ENCODE measurements at places on chromosomes 6 and 20.

DNA sequence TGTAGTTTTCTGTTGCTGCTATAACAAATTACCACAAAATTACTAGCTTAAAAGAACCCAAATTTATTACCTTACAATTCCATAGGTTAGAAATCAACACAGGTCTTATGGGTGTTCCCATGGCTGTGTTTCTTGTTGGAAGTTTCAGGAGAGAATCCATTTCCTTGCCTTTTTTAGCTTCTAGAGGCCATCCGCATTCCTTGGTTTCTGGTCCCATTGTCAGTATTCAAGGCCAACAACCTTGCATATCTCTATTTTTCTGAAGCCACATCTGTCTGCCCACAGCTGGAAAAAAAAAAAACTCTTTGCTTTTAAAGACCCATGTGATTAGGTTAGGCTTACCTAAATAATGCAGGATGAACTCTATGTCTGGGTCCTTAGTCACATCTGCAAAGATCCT is 129.7 kb upstream of the SAMD5 start:
- DNase-seq: no peak

DNA sequence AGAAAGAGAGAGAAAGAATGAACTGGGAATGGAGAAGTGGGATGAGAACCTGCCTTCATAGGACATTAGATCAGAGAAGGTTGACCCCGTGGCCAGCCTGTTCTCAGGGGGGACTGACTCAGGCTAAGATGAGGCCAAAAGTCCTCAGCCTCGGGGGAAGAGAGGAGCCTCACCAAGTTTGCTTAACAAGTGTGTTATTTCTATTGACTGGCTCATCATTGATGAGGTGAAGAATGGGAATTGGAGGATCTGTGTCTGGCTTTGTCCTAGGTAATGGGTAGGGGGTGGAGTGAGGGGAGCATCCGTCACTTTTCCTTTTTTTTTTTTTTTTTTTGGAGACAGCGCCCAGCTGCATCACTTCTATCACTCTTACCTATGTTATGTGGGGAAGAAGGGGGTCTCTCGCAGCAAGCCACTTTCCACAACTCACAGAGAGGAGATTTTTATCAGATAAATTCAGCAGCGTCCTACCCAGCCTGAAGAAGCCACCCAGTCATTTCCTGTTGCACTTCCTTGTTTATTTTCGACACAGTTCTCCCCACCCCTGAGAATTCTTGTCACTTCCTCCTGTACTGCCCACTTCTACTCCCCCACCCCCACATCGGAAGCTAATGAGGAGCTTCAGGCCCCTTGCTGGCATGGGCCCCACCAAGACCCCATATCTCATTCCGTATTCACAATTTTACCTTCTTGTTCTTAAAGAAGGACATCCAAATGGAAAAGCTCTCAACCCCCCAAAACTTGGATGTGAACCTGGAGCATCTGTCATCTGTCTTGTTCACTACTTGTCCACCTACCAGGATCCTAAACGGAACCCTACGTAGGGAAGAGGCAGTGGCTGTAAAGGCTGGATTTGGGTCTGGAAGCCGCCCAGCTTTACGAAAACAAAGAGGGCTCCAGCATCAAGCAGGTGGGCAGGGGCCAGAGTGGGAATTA is 2.8 kb upstream of the RNASET2 start:
- no peak for DNase-seq

DNA sequence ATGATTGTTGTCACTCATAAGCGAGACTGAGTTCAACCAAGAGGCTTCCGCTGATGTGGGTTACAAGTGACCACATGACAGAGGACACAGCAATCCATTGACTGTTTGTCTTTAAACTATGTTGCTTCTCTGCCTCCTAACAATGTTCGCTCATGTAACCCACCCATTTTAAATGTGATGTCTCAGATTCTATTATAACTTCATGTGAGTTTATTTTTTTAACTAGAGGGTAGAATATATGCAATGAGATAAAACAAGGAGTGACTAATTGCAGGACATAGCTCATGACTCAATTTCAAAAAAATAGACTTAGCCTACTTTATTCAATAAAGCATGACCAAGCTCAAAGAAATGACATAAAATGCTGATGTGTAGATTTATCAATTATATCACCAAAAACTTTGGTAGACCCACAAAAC is 119.2 kb upstream of the SASH1 start:
- DNase-seq: no peak

- no peak for DNase-seq
Observed at GRCh38 chr6:131894493-131895424, 56.4 kb downstream of the CCN2 start.

- no peak for DNase-seq
Observed at GRCh38 chr20:38725931-38726803, 1.9 kb downstream of the SLC32A1 start.

GRCh38 chr6:113306552-113307145 is 550.5 kb upstream of the MARCKS start:
- peak; percentile 72 for DNase-seq

GRCh38 chr6:78688668-78689067 is 178.7 kb upstream of the IRAK1BP1 start:
- no peak for DNase-seq

- no peak for DNase-seq
Observed at GRCh38 chr6:49342410-49342809, 120.6 kb downstream of the MMUT start.

DNA sequence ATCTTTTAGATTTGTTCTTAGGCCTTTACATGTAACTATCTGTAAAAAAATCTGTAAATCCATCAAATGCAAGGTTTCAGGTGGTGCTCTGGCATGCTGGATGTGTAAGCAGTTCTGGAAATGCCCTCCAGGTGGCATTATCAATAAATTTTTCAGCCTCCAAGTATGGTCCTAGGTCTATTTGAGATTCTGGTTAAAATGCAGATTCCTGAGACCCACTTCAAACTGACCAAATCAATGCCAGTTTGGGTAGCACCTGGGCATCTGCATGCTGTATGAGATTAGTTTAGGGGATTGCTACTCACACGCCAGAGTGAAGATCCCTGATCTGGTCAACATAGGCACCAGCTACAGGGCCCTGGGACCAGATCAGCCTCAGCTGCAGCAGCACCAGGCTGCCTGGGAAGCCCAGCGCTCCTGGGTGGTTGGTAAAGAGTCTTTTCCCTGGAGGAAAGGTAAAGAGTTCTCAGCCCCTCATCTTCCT is 507.3 kb upstream of the CITED2 start:
- DNase-seq: no peak

DNA sequence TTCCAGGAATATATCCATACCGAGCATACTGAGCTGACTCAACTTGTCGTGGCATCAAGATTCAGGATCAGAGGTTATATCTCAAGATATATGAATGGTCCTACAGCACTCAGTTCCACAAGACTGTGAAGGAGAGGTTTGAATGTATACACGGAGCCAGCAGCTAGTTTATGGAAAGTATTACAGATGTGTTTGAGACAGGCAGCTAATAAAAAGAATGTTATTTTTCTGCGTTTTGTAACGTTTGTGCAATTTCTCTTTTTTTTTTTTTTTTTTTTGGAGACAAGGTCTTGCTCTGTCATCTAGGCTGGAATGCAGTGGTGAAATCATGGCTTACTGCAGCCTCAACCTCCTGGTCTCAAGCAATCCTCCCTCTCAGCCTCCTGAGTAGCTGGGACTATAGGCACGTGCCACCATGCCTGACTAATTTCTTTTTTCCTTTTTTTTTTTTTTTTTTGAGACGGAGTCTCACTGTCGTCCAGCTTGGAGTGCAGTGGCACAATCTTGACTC is 3.4 kb upstream of the FAM110A start:
- DNase-seq: no peak

DNA sequence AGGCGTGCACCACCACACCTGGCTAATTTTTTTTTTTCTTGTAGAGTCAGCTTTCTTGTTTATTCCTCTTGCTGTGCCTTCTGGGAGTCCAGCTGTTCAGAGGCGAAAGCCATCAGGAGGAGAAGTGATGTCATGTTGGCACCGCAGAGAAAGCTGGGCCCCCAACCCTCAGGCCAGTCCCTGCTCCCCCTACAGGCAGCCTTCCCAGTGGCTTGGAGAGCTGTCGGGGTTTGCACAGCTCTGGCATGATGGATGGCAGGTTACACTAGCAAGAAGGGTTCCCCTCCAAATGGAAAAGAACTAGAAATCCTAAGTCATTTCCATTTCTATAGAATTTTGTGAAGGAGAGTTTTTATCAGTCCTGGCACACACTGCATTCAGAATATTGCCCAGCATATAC is 72.6 kb downstream of the C6orf52 start:
- no peak for DNase-seq

DNA sequence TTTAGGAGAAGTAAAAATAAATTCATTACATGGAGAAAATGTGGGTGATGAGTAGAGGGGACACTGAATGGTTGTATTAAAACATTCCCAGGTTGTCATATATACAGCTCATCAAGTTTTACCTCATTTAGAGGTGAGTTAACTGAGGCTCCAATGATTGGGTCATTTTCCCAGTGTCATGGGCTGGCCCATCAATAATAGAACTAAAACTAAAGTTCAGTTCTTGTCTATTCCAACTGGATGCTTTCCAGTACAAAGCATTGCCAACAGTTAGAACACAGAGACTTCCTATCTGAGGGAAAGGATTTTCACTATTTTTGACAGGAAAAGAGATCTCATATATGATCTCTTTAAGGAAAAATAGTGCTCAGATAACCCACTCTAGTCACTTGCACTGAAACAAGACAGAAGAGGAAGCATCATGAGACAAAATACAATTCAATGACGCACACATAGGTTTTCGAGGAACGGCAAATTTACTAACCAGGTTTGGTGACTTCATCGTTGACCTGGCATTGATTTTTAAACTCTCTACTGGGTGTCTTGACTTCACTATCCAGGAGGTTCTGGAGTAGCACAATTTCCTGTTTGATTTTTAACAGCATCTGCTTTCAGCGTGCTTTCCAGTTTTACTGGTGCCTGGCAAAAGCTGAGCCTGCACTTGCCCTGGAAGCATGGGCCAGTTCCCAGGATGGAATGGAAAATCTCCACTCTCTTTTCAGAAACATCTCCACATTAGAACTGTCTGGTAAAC is 195.5 kb upstream of the FBXL4 start:
- DNase-seq: no peak

DNA sequence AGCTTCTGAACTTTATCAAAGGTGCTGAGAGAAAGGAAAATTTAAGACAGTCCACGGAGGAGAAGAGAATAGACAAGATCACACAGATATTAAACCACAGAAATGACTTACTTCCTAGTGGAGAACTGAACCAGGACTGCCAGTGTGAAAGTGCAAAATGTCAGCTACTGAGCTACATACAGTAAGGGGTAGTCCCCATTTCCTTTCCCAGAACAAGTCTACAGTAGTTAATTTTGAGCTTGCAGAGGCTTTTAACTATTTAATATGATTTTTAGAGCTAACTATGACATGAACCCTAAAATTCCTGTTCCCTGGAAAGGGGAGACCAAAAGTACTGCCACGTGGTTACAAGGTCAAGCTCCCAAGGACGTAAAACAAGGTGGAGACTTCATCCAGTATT is 45.1 kb downstream of the CEP85L start:
- DNase-seq: no peak

DNA sequence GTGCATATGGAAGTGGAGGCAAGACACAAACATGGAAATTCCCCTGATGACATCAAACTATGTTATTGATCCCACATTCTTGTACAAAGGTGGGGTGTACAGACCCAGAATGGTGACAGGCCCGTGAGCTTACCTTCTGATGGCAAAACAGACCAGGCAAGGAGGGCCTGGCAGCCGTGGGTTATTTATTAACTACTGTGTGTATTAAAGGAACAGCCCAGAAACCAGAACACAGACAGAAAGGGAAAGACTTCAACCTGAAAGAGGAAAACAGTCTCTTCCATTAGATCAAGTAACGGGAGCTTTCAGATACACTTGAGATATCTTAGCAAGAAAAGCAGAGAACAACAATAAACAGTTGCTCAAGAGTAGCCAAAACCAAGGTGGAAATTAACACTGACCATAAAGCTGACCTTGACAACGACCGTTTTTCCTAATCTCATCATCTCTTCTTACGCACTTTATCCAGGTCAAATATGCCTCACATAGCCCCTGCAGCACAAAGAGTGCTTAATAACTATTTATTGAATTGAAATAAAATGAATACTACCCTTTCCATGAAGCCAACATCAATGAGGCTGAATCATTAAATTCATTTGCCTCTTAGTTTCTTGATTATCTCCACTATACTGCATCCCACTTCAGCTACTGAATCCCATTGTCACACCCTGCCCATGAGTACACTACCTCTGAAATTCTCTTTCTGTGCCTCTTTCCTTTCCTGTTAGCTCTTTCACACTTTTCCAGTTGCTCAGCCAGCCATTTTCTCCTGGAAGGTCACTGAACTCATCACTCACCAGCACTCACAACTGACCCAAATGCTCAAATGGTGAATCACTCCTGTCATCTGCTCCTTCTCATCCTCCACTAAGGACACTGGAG is 67.4 kb downstream of the MOXD1 start:
- no peak for DNase-seq

DNA sequence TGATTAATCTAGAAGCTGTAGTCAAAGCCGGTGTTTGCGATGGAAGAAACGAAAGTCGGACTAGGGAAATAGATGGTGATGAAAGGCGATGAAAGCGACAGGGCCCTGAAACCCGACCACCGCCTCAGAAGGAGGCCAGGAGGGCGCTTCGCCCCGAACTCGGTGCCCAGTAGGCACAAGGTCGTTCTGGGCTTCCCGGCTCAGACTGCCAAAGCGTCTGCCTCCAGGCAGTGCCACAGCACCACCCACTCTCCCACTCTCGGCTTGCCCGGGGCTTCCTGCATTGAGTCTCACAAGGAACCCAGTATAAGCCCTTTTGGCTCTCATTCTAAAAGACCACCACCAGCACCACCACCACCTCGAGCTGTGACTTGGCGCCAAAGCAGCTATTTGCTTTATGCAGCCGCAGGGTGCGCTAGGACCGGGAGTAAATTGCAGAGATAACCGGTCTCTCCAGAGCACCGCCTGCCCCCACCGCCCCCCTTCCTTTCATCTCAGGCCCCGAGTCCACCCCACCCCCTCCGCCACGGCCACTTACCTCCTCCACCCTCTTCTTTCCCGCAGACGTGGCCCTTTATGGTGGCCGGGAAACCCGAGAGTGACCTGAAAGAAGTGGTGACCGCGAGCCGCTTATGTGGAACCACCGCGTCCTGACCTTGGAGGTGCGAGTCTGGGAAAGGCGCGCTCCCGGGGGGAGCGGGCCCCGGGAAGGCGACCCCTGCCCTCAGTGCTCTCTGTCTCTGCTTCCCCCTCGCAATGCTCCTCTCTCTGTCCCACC is 2.4 kb downstream of the TCF21 start:
- peak; percentile 45 for DNase-seq

DNA sequence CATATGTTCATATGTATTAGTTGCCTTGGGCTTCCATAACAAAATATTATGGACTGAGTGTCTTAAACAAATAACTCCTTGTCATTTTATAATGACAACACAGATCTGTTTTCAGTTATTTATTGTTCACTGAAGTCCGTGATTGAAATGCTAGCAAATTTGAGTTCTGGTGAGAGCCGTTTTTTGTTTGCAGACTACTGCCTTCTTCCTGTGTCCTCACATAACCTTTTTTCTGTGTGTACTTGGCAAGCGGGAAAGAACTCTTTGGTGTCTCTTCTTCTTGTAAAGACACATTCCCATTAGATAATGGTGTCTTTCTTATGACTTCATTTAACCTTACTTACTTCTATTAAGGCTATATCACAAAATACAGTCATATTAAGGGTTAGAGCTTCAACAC is 482.9 kb upstream of the EYS start:
- no peak for DNase-seq

All from mucosa of descending colon (tissue), 3 donors.